T follicular helper cell (primary cell): ENCODE measurements at places on chromosomes 3 and 15.

DNA sequence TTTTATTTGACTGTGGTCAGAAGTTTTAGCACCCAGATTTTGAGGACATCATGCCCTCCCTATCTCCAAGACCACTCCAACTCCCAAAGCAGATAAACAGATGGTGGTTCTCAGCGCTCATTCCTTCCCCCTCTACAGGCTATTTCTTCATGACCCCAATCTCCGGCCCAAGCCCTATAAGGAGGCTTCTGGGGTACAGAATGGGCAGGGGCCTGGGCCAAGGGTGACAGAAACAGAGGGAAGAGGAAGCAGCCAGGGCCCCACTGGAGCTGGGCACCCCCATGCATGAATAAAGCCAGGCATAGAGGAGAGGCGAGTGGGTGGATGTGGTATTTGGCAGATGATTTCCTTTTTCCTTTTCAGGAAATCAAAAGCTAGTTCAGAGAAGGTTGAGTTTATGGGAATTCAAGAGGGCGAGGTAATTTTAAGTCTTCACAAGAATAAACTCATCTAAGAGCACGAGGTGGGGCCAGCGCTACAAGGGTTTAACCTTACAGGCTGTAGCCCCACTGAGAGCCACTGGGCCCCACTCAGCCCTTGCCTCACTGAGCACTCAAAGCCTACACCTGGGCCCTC, 104.8 kb upstream of the HERC1 start:
- DNase-seq = no peak

DNA sequence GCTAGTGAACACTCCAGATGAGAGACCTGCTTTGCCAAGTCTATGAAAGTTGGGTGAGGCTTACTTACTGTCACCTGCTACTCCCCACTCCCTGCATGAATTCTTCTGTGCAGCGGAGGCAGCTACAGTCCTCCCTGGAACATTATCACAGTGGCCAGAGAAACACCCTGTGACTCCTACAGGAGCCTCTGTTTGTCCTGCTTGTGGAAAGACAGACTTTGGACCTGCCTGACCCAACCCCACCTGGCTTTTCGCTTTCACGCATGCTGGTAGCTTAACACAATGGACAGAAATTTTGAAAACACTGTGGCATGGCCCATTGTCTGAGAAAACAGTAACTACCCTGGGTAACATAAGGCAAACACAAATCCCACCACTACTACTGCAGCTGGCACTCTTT, 1565.5 kb upstream of the CADM2 start:
- DNase-seq = no peak

GRCh38 chr3:157122116-157122515, 37.8 kb downstream of the CCNL1 start:
- DNase-seq = no peak

GRCh38 chr15:44207643-44208042, 12.6 kb upstream of the FRMD5 start:
- no peak for DNase-seq

- DNase-seq = no peak
Observed at GRCh38 chr3:175428466-175428865, 569.3 kb downstream of the NAALADL2 start.

DNA sequence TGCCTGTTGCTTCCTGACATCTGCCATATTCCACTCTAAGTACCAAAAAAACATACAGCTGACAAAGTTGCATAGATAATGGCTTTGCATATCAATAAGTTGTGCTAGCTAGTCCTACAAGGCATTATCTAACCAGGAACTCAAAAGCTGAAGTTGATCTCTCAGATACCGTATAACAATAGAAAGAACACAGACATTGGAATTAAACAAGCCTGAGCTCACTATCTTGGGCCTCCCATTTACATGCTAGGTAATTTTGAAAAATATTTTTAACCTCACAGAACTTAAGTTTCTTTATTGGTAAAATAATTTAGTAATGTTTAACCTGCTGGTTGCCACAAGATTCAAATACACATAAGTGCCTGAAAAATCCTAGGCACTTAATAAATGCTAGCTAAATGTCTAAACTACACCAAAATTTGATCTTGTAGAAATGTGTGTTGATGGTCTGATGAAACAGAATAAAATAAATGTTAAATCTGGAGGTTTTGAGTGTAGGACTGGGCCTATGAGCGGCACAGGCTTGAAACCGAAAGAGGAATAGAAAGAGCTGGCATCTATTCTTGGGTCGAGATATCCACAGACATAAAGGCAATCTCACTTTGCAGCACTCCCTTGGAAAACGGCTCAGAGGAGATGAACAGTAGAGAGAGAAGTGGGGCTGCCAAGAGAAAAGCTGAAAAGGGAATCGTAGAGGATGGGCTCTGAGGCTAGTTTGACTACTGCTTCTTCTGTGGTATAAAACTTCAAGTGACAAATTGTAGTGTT, 29.9 kb upstream of the TTC14 start:
- DNase-seq = no peak

DNA sequence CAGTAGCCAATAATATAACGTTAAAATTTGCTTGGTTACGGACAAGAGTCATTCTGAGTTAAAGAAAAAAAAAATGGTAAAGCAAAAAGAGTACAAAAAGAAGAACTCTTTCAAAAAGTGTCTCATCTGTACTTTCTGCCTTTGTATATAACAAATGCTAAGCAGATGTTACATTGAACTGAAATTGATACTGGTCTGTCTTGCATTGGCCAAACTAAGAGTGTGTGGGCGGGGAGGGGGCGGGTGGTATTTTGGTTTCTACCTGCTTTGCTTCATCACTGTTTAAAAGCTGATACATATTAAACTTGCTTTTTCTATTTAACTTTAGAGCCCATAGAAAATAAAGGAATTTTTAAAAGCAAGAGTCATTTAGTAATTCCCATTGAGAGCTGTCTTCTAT, 215.0 kb upstream of the THBS1 start:
- no peak for DNase-seq

DNA sequence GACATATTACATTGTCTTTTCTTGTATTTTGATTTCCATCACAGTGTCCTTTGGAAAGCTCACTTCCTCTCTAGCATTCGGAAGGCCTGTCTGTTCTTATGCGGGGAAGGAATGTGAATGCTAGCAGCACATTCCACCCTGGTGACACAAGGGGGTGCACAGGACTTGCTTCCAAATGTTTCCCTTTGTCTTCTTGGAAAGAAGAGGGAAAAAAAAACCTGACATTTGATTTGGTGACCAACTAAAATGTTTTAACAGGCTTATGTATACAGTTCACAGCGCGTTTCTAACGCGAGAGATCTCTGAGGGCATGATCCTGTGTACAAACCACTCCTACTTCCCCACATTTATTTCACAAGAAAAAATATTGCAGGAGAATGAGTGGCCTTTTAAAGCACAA, 107.6 kb upstream of the FXR1 start:
- DNase-seq = no peak

DNA sequence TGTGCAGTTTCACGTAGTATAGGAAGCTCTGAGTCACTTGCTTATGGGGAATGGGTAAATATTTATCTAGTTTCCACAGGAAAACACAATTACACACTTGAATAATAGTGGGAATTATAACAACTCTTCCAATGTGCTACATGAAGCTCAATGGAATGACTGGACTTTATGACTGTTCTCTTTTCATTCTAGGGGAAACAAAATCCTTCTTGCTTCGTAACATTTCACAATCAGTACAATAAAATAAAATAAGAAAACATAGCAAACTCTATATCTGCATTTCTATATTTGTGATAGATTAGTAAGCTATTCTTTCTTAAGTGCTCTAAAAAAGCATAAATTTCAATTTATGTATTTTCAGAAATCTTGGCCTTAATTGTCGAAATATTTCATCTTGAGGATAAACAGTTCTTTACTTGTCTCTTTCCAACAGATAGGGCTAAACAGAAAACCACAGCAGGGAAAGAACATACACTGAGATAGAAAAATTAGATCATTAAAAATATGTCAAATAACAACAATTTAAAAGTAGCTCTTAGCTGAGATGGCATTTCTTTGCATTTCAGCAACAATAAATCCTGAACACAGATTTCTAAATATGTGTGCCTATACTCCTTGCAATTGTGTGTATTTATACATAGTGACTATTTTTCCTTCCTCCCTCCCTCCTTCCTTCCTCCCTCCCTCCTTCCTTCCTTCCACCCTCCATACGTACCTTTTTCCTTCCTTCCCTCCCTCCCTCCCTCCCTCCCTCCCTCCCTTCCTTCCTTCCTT, 395.5 kb upstream of the KCNMB2 start:
- no peak for DNase-seq

- DNase-seq = no peak
Observed at GRCh38 chr15:82900511-82901060, 51.9 kb downstream of the HOMER2 start.

DNA sequence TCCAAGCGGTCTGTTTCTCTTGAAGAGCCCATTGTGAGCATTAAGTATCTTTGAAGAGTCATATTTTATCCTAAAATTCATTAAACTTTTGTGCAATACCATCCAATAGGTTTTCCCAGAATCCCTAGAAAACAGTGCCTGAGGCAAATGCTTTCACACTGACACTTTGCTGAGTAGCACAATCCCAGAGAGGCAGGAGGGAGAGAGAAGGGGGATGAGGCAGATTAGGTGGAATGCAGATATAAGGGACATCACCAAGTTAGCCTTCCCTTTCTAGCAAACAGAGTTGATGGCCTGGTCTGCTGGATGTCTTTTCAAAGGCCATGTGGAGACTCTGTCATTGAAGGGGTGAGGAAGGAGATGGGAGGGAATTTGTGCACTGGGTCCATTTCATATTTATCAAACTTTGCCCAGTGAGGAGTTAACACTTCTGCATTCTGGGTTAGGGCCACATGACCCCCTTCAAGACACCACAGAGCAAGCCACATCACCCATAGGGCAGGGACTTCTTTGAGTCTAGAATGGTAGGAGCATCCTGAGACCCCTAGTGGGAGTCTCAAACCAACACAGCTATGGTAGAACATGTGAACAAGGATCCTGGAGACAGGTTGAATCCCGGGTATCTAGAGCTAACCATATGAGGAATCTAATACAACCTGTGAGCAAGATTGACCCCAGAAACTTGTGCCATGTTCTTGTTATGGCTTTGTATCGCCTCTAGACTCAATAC, 32.0 kb upstream of the SEMA6D start:
- DNase-seq = no peak

- no peak for DNase-seq
Observed at GRCh38 chr3:99084826-99085225, 183.3 kb upstream of the DCBLD2 start.

DNA sequence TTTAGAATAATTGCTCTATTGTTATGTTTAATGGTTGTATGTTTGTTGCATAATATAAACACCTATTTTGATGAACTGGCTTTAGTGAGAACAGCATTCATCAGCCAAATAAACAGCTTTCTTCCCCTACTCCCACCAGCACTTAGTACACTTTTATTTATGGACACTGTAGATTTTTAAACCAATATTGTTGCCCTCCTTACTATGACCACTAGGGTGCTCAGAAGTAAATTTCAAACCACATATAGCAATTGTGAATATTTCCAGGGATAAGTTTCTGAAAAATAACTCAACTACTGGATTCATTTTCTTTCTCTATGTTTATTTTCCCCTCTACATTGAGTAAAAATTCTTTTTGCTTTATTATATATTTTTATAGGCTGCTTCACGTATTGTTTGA, 84.7 kb upstream of the PTX3 start:
- no peak for DNase-seq

- no peak for DNase-seq
Observed at GRCh38 chr3:9028134-9028533, 64.9 kb upstream of the RAD18 start.

DNA sequence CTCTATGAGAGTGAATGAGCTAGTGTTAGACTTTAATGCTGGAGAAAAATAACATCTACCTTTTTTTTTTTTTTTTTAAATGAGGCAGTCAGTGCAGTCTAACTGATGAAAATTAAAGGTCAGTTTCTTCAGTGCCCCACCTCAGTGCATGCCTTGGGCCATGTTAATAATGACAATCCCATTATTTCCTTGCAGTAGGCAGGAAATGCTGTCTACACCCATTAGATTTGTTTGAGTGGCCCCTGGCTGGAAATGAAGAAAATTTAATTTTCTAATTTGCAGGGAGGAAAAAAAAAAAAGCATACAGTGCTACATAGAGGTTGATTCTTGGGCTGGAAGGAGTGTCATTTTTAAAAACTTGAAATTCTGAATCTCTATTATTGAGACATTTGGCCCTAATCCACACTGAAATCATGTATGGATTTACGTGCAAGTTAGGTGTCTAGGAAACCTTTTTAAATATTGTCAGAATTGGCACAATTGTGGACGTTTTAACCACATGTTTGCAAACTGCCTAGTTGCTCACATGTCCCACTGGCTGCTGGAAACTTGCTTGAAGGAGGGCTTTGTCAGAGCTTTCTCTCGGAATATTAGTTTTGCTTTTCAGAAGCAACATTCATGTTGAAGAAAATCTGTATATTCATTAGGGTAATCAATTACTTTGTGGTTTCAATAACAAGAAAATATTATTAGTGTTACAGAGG, 18.4 kb downstream of the FNDC3B start:
- DNase-seq = no peak

GRCh38 chr3:152205097-152205593, 63.6 kb upstream of the MBNL1 start:
- DNase-seq = no peak

GRCh38 chr3:13098192-13098988, 25.2 kb upstream of the IQSEC1 start:
- DNase-seq = no peak

DNA sequence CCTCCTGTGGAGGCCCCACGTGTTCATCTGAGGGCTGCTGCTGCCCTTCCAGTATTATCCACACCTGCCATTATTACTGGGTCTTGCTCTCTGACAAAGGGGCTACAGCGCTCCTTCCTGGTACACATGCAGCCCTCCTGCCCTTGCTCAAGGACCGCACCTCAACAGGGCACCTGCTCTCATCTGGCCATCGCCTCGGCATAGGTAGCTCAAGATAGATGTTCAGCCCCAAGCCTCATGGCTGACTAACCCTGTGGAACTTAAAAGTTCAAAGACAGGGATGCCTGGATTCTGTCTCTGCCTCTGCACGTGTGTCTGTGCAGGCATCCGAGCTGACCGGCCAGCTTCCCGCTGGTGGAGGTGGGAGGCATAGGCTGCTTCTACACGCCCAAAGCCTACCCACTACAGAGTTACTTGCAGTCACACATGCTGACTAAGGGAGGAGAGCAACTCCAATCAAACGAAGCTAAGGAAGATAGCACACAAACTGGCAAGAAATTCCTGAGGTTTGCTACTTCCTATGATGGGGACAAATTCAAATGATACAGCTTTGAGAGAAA, 152.5 kb upstream of the ATP10A start:
- no peak for DNase-seq

DNA sequence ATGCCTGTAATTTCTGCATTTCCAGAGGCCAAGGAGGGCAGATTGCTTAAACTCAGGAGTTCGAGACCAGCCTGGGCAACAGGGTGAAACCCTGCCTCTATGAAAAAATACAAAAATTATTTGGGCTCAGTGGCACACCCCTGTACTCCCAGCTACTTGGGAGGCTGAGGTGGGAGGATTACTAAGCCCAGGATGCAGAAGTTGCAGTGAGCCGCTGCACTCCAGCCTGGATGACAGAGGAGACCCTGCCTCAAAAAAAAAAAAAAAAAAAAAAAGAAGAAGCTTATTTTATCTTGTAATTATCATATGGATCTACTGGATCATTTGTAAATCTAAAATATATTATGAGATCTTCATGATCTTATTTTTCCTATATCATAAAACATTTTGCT, 84.1 kb downstream of the PPCDC start:
- no peak for DNase-seq
